GM19239 (cell line): ENCODE measurements at places on chromosomes 16 and 17.

- no peak for DNase-seq
Observed at GRCh38 chr16:87321336-87322107, 4.3 kb upstream of the C16orf95 start.

GRCh38 chr17:19398301-19399181, 11.6 kb upstream of the MFAP4 start:
- no peak for DNase-seq

DNA sequence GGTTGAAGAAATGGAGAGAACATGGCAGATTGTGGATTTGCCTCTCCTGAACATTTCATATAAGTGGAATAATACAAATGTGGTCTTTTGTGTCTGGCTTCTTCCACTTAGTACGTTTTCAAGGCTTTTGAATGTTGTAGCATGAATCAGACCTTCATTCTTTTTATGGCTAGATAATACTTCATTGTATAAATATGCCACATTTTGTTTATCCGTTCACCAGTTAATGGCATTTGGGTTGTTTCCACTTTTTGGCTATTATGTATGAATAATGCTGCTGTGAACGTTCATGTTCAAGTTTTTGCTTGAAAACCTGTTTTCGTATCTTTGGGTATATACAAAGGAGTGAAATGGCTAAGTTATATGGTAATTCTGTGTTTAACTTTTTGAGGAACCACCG, 130.4 kb downstream of the TANC2 start:
- no peak for DNase-seq

GRCh38 chr16:67528222-67528869, at the start of gene RIPOR1:
Gene RIPOR1 (plus strand): TSS chr16:67528829. CDS start chr16:67538447, 9,618 bp downstream.
- peak; percentile 60 for DNase-seq

DNA sequence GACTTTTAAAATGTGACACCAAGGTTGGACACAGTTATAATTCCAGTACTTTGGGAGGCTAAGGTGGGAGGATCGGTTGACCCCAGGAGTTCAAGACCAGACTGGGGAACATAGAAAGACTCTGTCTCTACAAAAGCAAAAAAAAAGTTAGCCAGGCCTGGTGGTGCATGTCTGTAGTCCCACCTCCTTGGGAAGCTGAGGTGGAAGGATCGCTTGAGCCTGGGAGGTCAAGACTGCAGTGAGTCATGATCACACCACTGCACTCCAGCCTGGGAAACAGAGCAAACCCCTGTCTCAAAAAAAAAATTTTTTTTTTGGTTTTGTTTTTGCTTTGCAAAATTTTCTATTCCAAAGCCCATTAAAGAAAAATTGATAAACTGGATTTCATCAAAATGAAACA, 281.4 kb downstream of the BCAS3 start:
- DNase-seq: no peak

- DNase-seq: no peak
Observed at GRCh38 chr17:56158344-56158743, 5.1 kb downstream of the ANKFN1 start.

GRCh38 chr17:36623281-36623680, 21.9 kb downstream of the MRM1 start:
- no peak for DNase-seq

GRCh38 chr16:74942977-74943918, 41.7 kb downstream of the WDR59 start:
- no peak for DNase-seq

DNA sequence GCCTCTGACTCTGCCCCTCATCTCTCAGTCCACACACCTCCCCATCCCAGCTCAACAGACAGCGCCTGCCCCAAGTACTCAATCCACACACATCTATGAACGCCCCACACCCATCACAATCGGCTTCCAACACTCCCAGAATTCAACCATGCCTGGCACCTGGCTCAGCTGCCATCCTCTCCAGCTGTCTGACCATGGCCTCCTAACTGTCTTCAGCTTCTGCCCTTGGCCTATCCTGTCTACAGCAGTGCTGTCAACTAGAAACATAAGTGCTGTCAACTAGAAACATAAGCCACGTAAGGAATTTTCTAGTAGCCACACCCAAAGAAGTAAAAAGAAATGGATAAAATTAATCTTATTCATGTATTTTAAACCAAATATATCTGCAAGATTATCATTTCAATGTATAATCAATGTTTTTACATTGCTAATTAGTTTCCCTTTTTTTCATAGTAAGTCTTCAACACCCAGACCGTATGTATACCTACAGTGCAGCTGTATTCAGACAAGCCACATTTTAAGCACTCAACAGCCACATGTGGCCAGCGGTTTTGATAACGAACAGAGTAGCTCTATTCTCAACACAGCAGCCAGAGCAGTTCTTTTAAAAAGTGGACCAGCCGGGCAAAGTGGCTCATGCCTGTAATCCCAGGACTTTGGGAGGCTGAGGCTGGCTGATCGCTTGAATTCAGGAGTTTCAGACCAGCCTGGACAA, 48.6 kb upstream of the ZNF423 start:
- DNase-seq: no peak

DNA sequence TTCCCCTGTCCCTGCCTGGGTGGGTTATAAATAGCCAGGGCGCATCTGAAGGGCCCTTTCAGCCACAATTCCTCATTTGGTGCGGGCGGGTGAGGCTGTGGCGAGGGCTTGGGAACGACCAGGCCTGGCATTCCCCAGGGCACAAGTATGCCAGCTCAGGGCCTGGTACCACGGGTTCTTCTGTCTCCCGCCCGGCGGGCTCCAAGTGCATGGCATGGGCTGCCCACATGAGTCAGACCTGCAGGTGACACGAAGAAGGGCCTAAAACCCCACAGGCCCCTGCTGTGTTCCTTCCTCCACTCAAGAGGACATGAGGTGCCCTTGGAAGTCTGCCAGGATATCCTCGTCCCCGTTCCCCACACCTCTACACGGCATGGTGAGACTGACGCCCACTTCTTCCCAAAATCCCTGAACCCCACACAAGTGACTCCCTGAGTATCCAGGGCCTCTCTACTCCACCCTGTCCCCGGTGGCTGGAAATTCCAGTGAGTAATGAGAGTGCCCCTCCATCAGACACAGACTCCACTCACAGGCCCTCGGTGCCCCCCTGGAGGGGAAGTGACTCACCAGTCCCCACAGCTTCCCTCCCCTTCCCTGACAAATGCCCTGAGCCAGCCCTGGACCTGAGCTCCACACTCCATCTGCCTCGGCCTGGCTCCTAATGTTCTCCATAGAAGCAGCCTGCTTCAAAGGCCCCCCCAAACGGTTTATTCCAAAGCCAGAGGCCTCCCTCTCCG, 68.8 kb downstream of the ABR start:
- no peak for DNase-seq

- no peak for DNase-seq
Observed at GRCh38 chr16:907361-907760, 63.4 kb downstream of the LMF1 start.

GRCh38 chr16:61195006-61195405, 841.2 kb downstream of the CDH8 start:
- DNase-seq: no peak

DNA sequence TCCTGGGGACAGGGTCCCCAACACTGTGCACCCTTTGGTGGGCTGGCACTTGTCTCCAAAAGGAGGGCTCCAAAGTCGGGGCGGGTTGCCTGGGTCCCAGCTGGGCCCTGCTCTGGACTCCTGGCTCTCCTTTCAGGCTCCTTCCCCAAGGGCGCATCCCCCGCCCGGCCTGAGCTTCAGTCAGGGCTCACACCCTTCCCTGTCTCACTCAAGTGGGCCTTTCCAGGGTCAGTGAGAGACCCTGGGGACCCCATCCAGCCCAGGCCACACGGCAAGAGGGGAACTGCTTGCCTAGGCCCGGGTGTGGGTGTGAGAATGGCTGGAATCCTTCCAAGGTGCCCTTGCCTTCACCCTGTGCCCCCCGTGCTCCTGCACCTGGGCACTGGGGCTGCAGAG, 41.8 kb upstream of the SLC38A10 start:
- no peak for DNase-seq

DNA sequence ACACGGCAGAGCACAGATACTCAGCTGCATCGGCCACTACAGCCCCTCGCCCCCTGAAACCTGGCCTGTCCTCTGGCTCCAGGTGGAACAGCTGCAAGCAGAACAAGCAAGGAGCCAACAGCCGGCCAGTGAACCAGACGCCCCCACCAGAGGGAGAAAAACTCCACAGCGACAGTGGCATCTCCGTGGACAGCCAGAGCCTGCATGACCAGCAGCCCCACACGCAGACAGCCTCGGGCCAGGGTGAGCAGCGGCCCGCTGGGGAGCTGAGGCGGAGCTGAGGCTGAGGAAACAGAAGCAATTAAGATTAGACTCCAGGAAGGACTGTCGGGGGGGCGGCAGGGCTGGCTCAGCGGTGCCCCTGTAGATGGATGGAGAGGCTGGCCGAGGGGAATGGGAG, 16.7 kb downstream of the NGFR start:
- no peak for DNase-seq

- no peak for DNase-seq
Observed at GRCh38 chr17:82998637-82999036, 80.8 kb upstream of the METRNL start.

GRCh38 chr16:80614908-80615671, 74.3 kb downstream of the DYNLRB2 start:
- DNase-seq: no peak

GRCh38 chr16:84765616-84766580, 53.9 kb upstream of the CRISPLD2 start:
- no peak for DNase-seq

DNA sequence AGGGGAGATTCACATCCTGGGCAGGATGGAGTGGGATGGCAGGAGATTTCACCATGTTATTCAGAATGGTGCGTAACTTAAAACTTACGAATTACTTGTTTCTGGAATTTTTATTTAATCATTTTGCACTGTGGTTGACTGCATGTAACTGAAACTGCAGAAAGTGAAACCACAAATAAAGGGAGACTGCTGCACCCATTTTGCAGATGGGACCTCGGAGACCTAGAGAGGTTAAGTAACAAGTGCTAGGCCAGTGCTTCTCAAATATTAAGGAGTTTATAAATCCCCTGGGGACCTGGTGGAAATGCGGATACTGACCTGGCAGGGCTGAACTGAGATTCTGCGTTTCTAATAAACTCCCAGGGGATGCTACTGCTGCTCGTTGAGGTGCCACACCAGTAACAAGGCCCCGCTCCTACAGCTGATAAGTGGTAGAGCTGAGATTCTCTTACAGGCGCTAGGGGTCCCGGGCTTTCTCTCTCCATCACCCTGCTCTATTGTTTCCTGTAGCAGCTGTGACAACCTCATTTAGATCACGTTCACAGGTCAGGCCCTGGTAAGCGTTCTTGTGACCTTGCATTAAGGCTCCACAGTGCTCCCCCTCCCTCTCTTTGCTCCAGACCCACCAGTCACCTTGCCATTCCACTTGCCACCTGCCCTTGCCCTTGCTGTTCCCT, 167.1 kb upstream of the CDH13 start:
- DNase-seq: no peak

DNA sequence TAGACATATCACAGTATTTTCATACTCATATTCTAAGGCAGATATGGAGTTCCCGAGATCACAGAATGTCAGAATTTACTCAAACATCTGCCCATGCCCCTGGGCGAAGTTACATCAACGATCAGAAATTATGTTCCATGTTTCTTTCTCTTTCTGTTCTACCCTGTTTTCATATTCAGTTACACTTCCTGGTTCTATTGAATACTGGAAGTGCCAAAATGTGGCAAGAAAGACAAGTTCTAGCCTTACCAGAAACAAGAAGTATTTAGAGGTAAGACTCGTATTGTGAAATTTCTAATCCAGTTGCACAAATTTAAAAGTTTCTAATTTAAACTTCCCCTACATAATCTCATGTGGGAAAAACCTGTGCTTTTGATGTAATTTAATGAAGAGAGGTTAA, 36.1 kb downstream of the KCNJ2 start:
- DNase-seq: no peak

- no peak for DNase-seq
Observed at GRCh38 chr16:51150165-51150887, 744 bp downstream of the SALL1 start.

DNA sequence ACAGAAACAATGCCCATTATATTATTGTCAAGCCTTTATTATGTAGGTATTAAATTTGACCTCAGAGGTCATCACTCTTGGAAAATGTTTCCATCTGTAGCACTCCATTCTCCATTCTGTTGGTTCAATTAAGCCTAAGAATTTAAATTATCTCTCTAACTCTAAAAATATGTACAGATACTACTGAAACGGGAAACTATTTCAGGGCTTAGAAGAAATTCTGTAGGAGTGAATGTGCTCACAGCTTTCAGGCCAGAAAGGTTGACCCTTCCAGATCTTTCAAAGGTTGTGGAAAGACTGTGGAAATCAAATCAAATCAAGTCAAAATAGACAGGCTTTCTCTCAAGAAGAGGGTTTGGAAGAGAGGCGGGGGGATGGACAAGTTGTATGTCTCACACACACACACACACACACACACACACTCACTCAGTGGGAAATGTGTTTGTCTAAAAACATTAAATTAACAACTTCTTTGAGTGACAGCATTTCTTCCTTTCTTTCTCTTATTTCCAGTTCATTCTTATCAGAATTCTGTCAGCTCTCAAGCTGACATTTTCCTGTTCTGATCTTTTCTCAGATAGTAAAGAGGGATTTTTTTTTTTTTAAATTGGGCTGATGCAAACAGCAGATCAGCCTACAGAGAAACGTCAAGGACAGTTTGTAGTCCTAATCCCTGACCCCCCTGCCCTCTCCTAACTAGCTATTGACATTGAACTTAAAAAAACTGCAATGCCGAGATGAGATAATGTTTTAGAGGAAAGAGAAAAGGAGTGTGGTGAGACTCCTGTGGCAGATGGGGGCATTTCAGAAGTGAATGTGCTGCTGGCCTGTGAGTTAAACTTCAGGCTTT, 139.0 kb upstream of the ZFHX3 start:
- DNase-seq: no peak
